Suprapubic skin (tissue), 4 donors: ENCODE measurements at places on chromosomes 16 and 17. TPM values are rescaled to one million over a fixed set of nuclear protein-coding genes. Genes with fewer than 3 reads are reported as not detected.

The CTRB2 gene
- total RNA-seq: not detected

DNA sequence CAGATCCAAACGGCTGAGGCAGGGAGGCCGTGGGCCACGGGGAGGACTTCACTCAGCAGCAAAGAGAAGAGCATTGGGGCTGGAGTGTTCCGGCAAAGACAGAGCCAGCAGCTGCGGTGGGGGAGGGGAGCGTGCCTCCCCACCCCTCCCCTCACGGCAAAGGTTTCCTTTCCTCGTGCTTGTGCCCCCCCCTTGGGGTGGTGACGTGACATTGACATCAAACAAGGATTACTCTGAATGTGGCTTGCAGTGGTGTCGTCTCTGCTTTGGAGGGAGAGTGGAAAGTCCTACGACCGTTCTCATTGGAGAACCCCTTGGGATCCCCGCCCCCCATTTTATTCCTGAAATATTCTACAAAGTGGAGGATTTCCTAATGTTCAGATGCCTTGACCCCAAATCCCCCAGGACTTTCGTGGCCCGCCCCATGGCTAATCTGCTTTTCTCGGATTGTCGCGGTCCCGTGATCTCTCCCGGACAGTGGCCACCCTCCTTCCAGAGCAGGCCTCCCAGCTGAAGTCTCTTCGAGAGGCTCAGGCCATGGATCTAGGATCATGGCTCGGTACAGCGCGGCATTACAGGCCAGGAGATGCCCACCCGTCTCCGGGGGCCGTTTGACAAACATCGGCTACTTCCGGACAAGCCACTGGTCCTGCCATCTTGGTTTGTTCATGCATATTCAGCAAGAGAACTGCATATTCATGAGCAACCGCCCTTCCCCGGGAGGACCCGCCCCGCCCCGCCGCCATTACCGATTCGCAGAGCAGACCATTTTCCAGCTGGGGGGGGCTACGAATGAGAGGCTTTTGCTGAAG, 705 bp upstream of the POLR2A start:
- peak overlapping the region; percentile 67 for H3K4me3 ChIP-seq
- peak overlapping the region; percentile 100 for H3K27ac ChIP-seq
- peak; percentile 98 for DNase-seq
- no peaks in the 10 kb centered on the region for H3K36me3 ChIP-seq
- peaks cover 64% of the 10 kb centered on the region for H3K4me1 ChIP-seq
- H3K27me3 ChIP-seq: no peaks in the 10 kb centered on the region

DNA sequence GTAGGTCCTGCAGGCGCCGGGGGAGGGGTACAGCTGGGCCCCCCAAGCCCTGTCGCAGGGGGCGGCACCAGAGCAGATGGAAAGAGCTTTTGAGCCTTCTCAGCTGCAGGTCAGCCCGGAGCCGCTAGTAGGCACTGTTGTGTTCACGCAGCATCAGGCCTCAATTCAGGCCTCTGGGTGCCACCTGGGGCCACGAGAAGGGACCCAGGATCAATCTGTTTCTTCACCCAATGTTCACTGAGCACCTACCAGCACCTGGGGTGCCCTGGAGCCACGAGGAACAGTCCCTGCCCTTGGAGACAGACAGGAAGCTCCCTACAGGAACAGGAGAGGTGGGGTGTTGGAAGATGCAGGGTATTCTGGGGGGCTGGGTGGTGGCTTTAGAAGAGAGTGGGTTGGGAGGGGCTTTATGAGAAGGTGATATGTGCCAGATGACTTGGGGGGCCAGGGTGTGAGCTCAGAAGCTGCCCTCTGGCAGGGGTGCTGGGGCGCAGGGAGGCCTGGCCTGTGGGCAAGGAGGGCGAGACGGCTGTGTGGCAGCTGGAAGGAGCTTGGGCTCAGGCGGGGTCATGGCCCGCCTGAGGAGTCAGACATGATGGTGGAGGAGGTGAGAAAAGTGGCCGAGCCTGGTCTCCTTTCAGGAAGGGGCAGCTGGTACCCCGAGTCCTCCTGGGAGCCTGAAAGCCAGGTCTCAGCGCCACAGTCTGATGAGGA, 121.9 kb upstream of the GSE1 start:
- peaks cover 23% of the 10 kb centered on the region for H3K4me1 ChIP-seq
- H3K27me3 ChIP-seq: no peaks in the 10 kb centered on the region
- no peaks in the 10 kb centered on the region for H3K36me3 ChIP-seq
- no peak overlapping the region for H3K4me3 ChIP-seq
- H3K27ac ChIP-seq: peak overlapping the region; percentile 17

GRCh38 chr16:1354815-1355540, 3.2 kb downstream of the GNPTG start:
- peaks cover 23% of the 10 kb centered on the region for H3K36me3 ChIP-seq
- H3K4me3 ChIP-seq: no peak overlapping the region
- H3K27me3 ChIP-seq: no peaks in the 10 kb centered on the region
- no peak overlapping the region for H3K27ac ChIP-seq
- no peak for DNase-seq

GRCh38 chr17:48541577-48542113, 3.3 kb downstream of the HOXB2 start:
- no peak for DNase-seq
- H3K27ac ChIP-seq: peak overlapping the region; percentile 93
- peak overlapping the region; percentile 79 for H3K4me3 ChIP-seq
- H3K27me3 ChIP-seq: peaks cover 4% of the 10 kb centered on the region
- H3K36me3 ChIP-seq: no peaks in the 10 kb centered on the region

DNA sequence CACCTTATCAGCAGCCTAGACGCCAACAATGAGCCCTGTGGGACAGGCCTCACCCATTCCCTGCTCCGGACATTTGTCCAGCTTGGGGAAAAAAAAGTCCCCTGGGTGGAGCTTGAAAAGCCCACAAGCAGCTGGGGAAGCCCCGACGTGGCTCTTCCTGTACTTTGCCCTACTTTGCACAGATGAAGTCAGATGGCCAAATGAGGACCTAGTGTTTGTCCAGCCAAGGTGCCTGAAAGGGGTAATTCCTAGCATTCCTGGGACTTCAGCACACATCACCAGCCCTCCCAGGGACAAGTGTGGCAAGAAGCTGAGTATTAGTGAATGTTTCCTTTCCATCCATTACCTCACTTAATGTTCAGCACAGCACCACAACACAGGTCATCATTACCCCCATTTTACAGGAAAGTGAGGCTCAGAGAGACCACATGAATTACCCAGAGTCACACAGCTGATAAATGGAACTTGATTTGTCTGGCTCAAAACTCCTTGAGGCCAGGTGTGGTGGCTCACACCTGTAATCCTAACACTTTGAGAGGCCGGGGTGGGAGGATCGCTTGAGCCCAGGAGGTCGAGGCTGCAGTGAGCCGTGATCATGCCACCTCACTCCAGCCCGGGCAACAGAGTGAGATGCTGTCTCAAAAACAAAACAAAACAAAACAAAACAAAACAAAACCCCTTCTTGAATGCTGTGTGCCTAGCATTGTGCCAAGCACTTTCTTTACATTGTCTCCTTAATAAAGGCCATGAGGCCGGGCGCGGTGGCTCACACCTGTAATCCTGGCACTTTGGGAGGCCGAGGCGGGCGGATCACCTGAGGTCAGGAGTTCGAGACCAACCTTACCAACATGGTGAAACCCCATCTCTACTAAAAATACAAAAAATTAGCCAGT, 19.9 kb upstream of the PLLP start:
- peaks cover 22% of the 10 kb centered on the region for H3K4me1 ChIP-seq
- H3K4me3 ChIP-seq: no peak overlapping the region
- H3K36me3 ChIP-seq: no peaks in the 10 kb centered on the region
- peak; percentile 26 for DNase-seq
- no peaks in the 10 kb centered on the region for H3K27me3 ChIP-seq
- H3K27ac ChIP-seq: peak overlapping the region; percentile 29
